Aorta (tissue), 5 donors: ENCODE measurements at places on chromosomes 3 and 15. TPM values are rescaled to one million over a fixed set of nuclear protein-coding genes. Genes with fewer than 3 reads are reported as not detected.

DNA sequence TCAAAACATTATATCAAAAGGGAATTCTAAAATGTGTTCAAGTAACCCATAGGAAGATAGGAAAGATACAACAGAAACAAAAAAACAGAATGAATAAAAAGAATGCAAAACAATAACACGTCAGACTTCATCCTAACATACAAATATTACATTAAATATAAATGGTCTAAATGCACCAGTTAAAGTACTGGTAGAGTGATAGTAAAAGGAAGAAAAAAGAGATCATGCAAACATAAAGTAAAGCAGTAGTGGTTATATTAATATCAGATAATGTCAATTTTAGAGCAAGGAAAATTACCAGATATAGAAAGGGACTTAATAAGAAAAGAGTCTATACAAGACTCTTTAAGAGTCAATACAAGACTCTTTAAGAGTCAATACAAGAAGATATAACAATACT lies 755.7 kb downstream of the MCTP2 start:
- DNase-seq: no peak

DNA sequence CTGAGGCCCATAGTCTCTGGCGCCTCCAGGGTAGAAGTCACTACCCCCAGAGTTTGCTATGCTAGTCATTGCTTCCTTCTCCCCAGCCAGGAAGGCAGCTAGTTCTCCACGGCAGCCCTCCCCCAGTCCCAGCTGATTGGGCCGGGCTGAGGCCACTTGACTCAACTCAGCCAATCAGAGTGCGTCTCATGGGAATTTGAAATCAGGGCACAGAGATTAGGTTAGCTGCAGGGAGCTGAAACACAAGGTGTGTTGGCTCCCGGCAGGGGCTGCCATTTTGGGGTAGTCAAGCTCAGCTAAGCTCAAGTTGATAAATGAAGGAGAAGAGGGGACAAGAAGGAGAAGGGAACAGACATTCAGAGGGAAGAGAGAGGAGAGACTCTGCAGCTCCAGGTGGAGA lies 32.8 kb downstream of the LINGO1 start:
- DNase-seq: no peak

GRCh38 chr15:39649757-39650156 lies 68.9 kb downstream of the THBS1 start:
- DNase-seq: no peak

ACP3 gene
- 1.2 TPM for total RNA-seq
